ENCODE measurements at places on chromosomes 2 and 18. TPM values are rescaled to one million over a fixed set of nuclear protein-coding genes. Genes with fewer than 3 reads are reported as not detected.

GRCh38 chr2:128541448-128541847 is 222.8 kb upstream of the HS6ST1 start:
- no peak for DNase-seq

GRCh38 chr2:171741189-171741588 is 53.9 kb downstream of the DYNC1I2 start:
- no peak for DNase-seq

GRCh38 chr2:60148716-60149115 is 404.7 kb downstream of the BCL11A start:
- no peak for DNase-seq

DNA sequence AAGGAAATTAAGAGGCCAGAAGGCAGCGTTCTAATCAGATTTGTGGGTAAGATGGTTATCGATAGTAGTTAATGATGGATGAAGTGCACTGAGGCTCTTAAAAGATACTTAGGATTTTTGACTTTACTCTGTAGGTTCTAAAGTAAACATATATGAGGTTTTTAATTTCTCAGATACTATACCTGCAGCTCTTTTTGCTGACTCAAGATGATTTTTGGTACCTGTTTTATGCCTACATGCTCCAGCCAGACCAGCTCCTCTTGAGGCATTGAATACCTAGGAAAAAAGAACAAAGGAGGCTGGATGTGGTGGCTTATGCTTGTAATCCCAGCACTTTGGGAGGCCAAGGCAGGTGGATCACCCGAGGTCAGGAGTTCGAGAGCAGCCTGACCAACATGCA is 241.7 kb upstream of the FOSL2 start:
- no peak for DNase-seq

- no peak for DNase-seq
These were observed 455.2 kb upstream of the RAB12 start for GRCh38 chr18:8153887-8154583.

DNA sequence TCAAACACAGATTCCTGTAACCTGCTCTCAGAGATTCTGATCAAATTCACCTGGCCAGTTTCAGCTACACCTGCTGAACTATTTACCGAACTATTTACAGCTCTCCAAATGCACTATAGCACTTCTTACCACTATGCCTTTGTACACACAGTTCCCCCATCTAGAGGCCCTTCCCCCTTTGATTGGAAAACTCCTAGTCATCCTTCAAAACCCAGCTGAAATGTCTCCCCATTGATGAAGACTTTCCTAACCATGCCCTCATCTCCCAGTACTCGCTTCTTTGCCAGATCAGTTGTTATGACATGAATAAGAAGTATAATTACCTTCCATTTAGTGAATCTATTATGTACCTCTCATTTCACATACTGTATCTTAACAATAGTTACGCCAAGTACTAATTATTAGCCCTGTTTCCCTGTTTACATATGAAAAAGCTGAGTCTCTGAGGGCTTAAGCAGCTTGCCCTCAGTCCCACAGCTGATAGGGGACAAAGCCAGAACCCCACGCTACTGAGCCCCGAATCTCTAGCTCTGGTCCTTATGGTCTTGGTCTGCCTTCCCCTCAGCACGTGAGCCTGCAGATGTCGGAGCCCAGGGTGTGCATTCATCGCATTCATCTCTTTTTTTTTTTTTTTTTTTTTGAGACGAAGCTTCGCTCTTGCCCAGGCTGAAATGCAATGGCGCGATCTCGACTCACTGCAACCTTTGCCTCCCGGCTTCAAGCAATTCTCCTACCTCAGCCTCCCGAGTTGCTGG is 64.7 kb upstream of the ASAP2 start:
- DNase-seq: no peak

DNA sequence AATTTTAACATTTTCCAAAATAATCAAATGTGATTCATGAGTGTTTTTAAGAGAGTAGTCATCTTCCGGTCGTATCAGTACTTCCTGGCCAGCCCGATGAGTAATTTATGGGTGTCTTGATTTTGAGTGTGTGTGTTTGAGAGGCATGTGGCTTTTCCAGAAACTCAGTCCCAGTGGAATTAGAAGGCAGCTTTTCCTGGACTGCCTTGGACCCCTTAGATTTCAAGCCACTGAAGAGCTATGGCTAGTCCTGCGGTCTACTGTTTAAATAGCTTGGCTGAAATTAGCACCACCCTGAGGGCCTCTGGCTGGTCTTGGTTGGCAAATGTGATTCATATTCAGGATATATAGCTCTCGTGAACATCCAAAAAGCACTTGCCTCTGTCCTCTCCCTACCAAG is 59.4 kb downstream of the HK2 start:
- no peak for DNase-seq

DNA sequence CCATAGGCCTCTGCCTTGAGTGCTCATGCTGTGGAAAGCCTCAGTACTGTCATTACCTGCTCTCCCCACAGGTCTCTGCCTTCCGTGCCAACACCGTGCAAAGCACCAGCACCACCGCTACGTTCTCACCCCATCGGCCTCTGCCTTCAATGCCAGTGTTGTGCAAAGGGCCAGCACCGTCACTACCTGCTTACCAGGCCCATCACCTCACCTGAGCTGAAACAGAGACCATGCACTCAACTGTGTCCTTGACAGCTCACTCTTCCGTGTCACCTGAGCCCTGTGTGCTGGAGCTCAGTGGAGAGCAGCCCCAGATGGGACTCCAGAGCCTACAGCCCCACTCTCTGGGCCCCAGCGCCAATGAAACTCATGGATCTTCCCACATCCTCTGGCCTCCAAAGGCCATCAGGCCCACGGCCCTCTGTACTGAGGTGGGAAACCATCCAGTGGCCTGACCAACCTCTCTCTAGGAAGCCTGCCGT is 62.7 kb downstream of the ZNF516 start:
- no peak for DNase-seq

- no peak for DNase-seq
These were observed 3.1 kb downstream of the DSC3 start for GRCh38 chr18:31039426-31039825.

- DNase-seq: no peak
These were observed 16.0 kb upstream of the SPHKAP start for GRCh38 chr2:228197504-228197903.

DNA sequence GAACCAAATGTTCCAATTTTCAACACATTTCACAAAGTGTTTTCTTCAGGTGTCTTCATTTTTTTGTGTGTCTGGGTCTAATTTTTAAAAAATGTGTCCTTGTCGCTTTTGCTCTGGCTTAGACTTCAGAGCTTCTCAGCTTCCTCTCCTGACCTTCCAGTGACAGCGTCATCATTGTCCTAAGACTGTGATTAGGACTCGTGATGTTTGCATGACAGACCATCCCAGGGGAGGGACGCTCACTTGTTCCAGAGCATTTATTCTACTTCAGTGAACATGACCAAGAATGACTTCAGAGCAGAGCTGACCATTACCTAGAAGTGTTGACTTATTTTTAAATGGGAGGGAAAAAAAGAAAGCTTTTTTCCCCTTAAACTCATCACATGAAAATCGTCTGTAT is 591.9 kb downstream of the IRS1 start:
- DNase-seq: no peak

GRCh38 chr2:56118474-56118873 is 65.3 kb upstream of the CCDC85A start:
- no peak for DNase-seq

DNA sequence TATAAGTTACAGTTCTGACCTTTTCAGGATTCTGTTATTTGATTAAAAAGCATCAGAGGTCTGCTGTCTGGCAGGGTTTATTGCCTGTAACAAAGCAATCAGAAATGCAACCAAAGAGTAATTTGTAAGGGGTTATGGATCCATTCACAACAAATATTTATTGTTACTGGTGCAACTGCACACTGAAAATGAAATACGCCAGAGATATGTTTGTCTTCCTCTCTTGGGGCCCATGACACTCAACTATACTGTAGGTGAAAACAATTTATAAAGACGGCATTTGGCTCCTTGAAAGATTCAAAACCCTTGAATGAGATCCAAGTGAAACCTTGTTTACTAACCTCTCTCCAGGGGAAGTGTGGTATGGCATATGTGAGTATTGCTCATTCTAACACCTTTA is 452.2 kb downstream of the MBD2 start:
- no peak for DNase-seq

- no peak for DNase-seq
These were observed at the start of gene ARHGAP28 for GRCh38 chr18:6729247-6730091. Gene ARHGAP28, plus strand, starts transcription at chr18:6729716. Its CDS starts 106 bp downstream, at chr18:6729822.

- no peak for DNase-seq
These were observed 157.2 kb upstream of the COPS8 start for GRCh38 chr2:236928380-236929037.

THAP4 gene
- 53.1 TPM for total RNA-seq

SGPP2 gene
- 31.2 TPM for total RNA-seq

LRRC30 gene
- total RNA-seq: not detected

EFEMP1 gene
- not detected for total RNA-seq

RESP18 gene
- total RNA-seq: not detected

GAREM1 gene
- total RNA-seq: not detected

CDCA7 gene
- total RNA-seq: 115 TPM

DIS3L2 gene
- total RNA-seq: 33.1 TPM

CPLX4 gene
- total RNA-seq: not detected

REEP1 gene
- 0.26 TPM for total RNA-seq

C2orf92 gene
- 17.2 TPM for total RNA-seq

MROH2A gene
- total RNA-seq: not detected

RSAD2 gene
- 2.4 TPM for total RNA-seq

PLEK gene
- total RNA-seq: 3.2 TPM
